ENCODE measurements at places on chromosomes 11 and 22.

GRCh38 chr11:62682518-62682917 is 3.6 kb upstream of the UBXN1 start:
- DNase-seq, result no peak

- DNase-seq, result no peak
These were observed 3.7 kb upstream of the ANAPC15 start for GRCh38 chr11:72116019-72116755.

DNA sequence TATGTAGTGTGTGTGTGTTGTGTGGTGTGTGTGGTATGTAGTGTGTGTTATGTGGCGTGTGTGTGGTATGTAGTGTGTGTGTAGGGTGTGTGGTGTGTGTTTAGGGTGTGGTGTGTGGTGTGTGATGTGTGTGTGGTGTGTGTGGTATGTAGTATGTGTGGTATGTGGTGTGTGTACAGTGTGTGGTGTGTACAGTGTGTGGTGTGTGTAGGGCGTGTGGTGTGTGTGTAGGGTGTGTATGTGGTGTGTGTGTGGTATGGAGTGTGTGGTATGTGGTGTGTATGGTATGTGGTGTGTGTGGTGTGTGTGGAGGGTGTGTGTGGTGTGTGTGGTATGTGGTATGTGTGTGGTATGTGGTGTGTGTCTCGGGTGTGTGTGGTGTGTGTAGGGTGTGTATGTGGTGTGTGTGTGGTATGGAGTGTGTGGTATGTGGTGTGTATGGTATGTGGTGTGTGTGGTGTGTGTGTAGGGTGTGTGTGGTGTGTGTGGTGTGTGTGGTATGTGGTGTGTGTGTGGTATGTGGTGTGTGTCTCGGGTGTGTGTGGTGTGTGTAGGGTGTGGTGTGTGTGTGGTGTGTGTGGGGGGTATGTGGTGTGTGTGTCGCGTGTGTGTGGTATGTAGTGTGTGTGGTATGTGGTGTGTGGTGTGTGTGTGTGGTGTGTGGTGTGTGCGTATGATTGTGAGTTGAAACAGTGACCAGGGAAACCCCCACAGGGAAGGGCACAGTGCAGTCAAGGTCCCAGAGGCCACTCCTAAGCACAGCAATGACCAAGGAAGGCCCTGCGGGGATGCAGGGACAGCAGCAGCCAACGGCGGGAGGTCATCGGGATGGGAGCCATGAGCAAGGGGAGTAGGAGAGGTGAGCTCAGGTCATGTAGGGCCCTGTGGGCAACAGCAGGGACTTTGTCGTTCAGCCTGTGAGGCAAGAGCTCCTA is 2.9 kb upstream of the PPP6R2 start:
- no peak for DNase-seq

GRCh38 chr11:114964676-114965214 is 286.4 kb downstream of the NXPE2 start:
- DNase-seq, result no peak
